ENCODE measurements at places on chromosomes 5 and 9.

DNA sequence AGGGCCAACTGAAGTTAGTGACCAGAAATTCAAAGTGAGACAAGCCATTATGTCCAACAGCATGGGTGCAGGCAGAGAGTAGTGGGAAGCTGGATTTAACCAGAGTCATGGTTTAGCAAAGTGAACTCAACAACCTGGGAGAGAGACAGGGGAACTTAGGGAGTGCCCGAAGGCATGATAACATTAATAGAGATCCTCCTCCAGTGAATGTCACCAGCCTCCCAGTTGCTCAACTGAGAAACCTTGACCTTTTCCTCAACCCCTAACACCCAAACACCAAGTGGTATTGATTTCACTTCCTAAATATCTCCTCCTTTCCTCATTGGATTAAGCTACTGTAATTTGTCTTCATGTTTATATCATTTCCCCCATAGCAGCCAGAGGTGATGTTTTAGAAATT lies 42.6 kb downstream of the HMGCS1 start:
- no peak for DNase-seq

DNA sequence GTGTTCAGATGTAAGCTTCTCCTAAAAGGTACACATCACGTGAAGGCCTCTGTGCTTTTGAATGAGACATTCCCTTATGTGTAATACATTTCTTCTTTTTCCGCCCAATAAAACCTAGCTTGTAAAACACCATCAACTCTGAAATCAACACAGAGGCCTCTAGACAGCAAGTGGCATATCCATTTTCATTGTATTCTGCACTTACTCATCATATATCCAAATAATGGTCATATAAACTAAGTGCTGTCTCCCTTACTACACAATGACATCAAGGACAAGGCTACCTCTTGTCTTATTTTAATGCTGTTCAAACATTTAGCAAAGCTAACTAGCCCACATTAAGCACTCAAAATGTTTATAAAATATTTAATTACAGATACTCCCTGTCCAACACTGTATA lies 108.5 kb downstream of the ELAVL2 start:
- no peak for DNase-seq

- peak; percentile 68 for DNase-seq
Measured at GRCh38 chr5:113378959-113379541, 55.7 kb downstream of the TSSK1B start.

DNA sequence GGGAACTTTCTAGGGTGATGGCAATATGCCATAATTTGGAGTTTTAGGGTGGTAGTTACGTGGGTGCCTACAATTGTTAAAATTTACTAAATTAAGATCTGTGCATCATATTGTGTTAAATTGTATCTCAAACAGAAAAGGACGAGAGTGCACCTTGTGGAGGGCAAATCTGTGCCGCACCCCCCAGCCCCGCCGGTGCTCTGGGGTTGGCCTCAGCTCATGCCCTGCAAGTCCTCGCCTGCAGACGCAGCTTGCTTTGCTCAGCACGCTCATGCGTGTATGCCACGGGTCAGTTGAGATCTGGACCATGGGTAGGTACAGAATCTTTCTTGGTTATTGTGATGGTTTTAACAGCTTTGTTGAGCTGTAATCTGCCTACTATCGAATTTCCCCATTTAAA lies 33.7 kb upstream of the FCN1 start:
- DNase-seq, result no peak

DNA sequence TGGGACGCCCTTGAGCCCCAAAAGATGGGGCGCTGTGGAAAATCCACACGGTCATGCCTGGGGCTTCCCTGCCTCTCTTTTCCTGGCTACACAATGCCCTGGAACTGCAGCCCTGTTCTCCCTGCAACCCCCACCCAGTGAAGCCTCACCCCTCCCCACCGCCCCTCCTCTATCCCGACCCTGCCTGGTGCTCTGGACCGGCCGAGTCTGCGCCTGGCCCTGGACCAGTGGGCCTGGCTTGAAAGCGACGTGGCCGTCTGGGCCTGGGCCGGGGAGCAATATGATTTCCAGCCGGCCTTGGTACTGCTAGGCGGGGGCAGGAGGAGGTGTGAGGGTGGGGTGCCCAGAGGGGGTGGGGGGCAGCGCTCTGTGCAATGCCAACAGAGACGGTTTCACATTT lies 71.0 kb upstream of the RNU6ATAC start:
- DNase-seq, result no peak

- DNase-seq, result no peak
Measured at GRCh38 chr5:145218019-145218418, 617.1 kb downstream of the PRELID2 start.

- no peak for DNase-seq
Measured at GRCh38 chr9:134231330-134231745, 67.0 kb upstream of the RNU6ATAC start.

DNA sequence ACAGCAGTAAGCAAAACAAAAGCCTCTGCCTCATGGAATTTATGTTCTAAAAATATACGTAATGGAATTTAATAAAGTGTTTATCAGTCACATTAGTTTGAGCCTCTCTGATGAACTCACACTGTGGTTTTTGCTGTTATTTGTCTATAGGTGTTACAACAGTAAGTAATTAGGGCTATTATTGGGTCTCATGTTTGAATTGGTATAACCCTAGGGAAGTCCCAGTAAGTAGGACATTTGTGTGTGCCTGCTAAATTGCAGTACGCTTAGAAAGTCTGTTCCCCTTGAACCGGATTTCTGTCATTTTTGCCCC lies 197.6 kb downstream of the NR3C1 start:
- no peak for DNase-seq

GRCh38 chr5:20305463-20305862 lies 317.5 kb upstream of the CDH18 start:
- DNase-seq, result no peak

DNA sequence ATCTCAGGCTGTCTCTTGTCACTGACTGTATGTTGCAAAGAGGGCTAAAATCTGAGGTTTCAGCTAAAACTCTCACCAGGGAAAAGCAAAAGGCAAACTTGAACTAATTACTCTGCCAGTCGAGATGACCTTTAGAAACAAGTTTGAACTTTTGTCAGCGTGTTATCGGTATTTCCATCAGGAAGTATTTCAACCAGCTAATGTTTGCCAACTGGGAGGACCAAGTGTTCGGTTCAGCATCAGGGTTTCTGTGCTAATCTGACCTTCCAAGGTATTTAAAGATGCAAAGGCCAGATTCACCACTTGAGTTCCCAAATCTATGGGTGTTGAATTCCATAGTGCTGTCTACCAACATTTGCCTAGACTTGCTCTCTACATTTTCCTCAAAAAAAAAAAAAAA lies 230.5 kb downstream of the SLIT3 start:
- DNase-seq, result no peak

DNA sequence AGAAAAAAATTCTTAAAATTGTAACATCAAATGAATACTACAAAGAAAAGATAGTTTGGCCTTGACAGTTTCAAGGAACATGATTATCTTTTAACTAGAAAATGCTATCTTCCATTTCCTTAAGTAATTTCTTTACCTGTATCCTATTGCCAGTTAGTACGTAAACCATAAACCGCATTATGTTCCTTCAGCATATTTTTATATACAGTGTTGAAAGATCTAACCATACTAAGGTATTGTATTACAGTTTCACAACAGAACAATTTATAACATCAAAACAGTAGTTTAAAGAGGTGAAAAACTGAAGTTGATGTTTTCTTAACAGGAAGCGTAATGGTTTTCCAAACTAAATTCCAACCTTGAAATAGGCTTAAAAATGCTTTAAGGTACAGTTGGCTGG lies 45.1 kb downstream of the GLRX start:
- no peak for DNase-seq

GRCh38 chr9:99351647-99352046 lies 129.6 kb downstream of the SEC61B start:
- DNase-seq, result no peak

GRCh38 chr5:173237143-173237874 lies 2.3 kb upstream of the NKX2-5 start:
- DNase-seq, result no peak
